ENCODE measurements at places on chromosomes 1 and 21.

- no peak for DNase-seq
Measured at GRCh38 chr1:245578771-245579170, 424.0 kb downstream of the KIF26B start.

DNA sequence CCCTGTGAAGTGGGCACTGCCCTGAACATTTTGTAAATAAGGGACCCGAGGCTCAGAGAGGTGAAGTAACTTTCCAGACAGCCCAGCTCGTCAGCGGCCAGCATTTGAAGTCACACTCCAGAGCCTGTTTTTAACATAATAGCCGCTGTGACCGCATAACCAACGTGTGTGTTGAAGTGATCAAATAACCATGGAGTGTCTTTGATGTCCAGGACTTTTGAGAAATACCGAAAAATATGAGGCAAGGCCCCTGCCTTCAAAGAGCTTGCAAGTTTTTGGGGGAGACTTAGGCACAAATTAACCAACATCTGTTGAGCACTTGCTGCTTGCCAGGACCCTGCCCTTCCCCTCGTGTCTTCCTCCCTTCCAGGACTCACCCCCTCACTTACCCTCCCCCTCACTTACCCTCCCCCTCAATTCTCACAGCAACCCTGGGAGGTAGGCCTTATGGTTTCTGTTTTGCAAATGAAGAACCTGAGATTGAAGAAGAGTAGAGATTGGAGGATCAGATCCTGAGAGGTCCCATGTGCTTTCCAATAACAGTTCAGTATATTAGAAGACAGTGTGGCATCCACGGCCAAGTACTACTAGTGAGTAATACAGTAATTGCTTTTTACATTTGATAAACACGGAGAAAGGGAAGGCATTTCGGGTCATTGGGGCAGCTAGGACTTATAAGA, 1.3 kb upstream of the SLC16A1 start:
- peak; percentile 82 for DNase-seq

DNA sequence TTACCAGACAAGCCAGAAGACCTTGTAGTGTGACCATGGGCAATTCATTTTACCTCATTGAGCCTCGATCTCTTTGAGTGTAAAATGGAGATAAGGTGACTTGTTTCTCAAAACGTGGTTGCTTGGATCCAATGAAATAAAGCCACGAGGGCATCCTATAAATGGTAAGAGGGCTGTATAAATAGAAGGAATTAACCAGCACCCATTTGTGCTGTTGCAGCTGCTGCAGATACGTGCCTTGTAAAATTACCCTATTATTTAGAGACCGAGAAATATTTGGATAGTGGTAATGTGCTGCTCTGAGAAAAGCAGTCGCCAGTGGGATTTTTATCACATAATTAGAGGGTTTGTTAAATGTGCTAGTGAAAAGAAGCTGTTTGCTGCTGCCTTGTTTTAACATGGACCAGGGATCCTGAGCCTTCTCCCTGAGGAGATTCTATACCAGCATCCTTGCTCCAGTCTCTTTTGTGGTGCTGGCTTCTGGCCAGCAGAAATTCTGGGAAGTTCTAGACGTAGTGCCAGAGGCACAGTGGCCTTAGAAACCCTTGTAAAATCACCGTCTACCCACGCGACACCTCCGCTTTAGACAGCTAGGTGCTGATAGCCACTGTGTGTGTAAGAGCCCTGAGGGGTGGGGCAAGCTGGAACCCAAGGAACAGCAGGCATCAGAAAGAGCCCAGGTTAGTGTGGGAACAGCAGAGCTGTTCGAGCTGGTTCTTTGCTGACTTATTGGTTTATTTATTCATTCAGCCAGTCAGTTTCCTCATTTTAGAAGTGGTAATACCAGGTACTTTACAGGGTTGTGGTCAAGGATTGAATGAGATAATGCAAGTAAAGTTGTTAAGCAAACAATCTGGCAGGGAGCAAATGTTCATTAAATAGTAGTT, 137.5 kb downstream of the NOS1AP start:
- DNase-seq = no peak

GRCh38 chr1:224182866-224183590, at the start of gene DEGS1:
TSS of gene DEGS1 (plus strand) at chr1:224183240. CDS start at chr1:224183337, 97 bp downstream.
- peak; percentile 94 for DNase-seq

DNA sequence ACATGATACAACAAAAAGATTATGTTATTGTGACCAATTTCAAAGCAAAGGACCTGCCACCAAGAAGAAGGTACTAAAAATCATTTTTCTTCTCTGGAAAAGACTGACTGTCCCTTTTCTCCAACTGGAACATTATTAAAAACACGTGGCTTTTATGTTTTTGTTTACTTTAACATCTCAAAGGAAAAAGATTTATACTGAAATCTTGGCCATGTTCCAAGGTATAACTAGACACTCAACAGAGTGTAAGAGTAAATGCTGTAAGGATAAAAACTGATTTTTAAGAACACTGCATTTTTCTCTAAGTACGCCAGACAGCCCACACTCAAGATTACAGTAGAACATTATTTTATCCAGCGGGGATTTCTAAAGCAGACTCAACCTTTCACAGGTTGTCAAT, 62.1 kb downstream of the BRWD1 start:
- DNase-seq = no peak

DNA sequence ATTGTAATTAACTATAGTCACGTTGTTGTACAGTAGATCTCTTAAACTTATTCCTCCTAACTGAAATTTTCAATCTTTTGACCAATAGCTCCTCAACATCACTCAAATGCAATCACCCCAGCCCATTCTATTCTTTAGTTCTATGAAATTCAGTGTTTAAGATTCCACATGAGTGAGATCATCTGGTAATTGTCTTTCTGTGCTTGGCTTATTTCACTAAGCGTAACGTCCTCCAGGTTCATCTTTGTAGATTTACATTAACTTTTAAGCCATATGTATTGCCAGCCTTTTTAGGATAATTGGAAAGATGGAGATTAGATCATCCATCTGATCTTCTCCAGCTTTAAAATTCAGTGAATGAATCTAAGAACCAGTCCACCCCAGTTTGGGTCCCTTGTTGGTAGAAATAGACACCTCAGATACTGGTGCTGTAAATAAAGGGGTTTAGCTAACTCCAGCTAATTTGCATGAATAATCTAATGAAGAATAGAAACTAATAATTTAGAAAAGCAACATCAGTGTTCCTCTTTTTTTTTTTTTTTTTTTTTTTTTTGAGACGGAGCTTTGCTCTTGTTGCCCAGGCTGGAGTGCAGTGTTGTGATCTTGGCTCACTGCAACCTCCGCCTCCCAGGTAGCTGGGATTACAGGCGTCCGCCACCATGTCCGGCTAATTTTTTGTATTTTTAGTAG, 7.0 kb downstream of the S100A10 start:
- no peak for DNase-seq

- DNase-seq = no peak
Measured at GRCh38 chr1:151641229-151641628, 29.4 kb downstream of the SNX27 start.

GRCh38 chr1:161738627-161739287, 10.8 kb upstream of the DUSP12 start:
- no peak for DNase-seq

GRCh38 chr1:227893949-227894721, 53.6 kb downstream of the WNT9A start:
- DNase-seq = no peak

DNA sequence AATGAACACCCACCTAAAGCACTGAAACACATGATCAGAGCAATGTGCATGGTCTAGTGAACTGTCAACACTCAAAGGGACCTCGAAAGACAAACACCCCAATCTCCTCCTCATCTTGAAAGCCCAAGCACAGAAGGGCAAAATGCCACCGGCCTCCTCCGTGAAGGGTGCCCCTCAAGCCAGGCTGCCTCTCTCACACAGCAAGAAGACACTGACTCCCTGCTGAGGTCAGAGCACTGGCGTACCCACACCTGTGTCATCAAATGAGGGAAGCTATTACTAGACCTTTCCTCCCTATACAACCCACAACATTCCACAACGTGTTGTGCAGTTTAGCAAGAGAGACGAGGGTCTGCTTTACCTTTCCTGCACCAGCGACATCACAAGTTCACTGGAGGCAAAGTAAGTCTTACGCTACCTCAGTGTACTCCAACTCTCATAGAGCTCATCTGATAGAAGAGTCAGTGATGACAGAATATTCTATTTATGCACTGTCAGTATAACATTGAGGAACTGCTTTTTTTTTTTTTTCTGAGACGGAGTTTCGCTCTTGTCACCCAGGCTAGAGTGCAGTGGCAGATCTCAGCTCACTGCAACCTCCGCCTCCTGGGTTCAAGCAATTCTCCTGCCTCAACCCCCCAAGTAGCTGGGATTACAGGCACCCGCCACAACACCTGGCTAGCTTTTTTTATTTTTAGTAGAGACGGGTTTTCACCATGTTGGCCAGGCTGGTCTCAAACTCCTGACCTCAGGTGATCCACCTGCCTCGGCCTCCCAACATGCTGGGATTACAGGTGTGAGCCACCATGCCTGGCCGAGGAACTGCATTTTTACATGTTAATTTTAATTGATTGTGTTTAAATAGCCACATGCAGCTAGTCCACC, 3.3 kb downstream of the SH3BP5L start:
- DNase-seq = no peak

DNA sequence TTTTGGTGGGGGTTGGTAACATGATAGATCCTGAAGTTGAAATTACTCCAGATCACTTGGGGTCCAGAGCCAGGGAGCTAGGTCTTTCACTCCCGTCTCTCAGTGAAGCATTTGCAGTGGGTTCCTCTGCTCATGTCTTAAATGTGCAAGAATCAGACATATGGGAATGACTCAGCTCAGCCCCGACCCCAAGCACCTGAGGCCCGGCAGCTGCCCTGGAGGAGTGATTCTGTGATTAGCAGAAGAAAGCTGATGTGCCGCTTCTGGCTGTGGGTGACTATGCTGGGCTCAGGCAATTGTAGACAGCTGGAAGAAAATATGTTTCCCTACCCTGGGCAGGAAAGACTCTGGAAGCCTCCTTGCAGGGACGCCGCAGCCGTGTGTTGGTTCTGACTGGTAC, 601.7 kb downstream of the NPHP4 start:
- DNase-seq = no peak

DNA sequence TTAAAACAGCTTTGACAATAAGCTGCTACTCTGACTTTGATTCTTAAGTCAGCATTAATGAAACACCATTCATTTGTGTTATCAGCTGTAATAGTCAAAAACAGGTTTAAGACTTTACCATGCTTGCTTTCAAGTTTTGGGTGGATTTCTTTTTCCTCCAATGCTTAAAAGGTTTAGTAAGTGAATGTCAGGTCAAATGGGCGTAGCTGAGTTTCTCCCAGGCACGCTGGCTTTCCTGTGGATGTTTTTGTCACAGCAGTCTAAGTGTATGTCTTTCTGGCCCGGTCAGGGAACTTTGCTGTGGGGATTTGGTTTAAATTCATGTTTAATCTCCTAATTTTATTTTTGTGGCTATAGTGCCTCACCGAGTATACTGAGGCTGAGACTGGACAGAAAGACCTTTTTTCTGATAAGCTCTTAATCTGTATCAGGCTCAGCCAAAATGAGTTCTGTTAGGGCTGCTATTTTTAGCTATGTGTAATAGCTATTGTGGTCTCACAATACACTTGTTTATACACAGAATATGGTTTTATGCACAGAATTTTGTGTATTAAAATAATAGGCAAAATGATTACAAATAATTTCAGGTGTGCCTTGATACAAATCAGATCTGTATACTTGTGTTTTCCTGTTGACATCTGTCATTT, 292.8 kb downstream of the DISC1 start:
- DNase-seq = no peak

GRCh38 chr1:54069791-54070170, 16.4 kb downstream of the TCEANC2 start:
- DNase-seq = no peak

Data from GM13976 (cell line).